Kidney capillary endothelial cell (primary cell): ENCODE measurements at places on chromosomes 16 and 17.
A peak's percentile ranks its signal among the peaks of the same experiment; 100 is the strongest.

GRCh38 chr16:15886078-15886477, 2.3 kb downstream of the CEP20 start:
- DNase-seq, result no peak

DNA sequence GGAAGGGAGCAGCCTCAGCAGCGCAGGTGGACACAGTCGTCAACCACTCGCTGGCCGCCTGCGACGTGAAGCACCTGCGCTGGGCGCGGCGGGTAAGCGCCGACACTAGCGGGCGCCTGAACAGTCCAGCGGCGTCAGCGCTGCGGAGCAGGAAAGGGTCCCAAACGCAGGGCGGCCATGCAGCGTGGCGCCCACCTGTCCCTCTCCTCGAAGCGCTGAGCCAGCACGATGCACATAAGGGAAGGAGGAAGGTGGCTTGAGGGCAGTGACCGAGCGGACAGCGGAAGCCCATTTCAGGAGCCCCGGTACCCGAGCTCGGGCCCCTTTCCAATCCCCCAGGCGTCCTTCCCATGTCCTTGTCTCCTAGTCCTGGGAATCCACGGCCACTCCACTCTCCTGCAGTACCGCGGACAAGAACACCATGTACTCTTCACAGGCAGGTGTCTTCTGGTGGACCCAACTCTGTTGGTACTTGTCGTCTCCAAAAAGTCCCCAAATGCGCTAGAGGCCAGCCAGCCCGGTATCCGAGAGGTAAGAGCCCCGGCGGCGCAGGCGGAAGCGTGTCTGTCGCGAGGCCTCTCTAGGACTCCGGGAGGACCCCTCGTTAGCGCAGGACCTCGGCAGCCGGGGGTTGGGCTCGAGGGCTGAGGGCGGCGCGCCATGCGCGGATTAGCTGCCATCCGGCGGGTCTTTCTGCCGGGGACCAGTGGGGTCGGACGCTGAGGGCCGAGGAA, 14.4 kb downstream of the ZNF232 start:
- DNase-seq, result no peak

GRCh38 chr17:82899941-82900340, 60.1 kb upstream of the ZNF750 start:
- no peak for DNase-seq

- no peak for DNase-seq
Measured at GRCh38 chr16:76818606-76819181, 372.3 kb upstream of the MON1B start.

DNA sequence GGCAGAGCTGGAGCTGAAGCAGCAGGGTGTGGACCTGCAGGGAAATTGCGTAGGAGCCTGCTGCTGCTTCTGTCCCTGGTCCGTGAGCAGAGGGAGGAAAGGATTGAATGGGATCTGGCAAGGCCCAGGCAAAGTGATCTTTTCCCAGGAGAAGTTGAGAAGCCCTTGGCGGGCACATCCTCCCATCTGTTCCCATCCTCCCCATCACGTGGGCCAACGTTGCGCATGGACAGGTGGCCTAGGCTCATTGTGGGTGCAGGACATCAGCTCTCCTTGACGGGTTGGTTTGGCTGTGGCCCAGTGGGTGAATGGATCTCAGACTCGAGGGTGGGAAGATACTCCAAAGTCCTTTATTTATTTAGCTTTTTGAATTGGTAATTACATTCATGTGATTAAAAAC, 29.4 kb upstream of the POLR3E start:
- no peak for DNase-seq

DNA sequence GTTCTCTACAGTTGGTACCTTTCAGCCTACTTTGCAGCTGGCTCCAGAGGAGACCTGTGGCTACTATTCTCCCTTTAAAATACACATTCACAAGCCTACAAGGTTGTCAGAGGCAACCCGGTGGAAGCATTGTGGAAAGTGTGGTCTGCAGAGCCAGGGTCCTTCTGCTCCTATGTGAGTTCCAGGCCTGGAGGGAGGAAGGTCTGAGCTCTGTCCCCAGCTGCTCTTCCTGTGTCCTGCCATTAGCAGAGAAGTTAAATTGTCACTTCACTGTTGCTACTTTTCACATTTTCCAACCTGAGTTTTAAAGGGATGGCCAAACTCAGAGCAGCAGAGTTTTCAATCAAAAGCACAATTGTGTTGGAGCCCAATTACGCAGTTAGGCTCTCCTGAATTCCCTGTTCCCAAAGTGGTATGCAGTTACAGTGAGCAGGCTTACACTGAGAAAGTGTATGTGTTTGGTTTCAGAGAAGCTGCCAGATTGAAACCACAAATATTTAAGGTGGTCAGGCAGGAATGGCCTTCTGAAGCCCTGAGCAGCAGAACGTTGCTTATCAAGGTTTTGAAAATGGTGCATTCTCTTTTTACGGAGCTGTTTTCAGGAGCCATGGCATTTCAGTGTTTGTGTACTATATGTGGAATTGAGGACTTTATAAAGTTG, 25.0 kb downstream of the MAP3K3 start:
- no peak for DNase-seq

DNA sequence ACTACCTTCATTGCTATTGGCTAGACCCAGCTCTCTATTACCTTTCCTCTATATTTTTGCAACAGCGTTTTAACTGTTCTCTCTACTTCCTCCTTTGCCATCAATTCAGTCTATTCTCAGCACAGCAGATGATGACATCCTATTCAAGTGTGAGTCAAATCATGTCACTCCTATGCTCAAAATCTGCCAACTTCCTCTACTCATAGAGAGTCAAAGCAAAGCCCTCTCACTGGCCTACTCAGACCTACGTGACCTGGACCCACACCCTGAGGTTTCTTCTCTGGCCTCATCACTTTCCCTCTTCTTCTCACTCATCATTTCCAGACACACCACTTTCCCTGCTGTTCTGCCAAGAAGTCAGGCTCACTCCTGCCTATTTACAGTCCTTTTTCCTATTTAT, 289.0 kb upstream of the AXIN2 start:
- DNase-seq, result peak; percentile 30

DNA sequence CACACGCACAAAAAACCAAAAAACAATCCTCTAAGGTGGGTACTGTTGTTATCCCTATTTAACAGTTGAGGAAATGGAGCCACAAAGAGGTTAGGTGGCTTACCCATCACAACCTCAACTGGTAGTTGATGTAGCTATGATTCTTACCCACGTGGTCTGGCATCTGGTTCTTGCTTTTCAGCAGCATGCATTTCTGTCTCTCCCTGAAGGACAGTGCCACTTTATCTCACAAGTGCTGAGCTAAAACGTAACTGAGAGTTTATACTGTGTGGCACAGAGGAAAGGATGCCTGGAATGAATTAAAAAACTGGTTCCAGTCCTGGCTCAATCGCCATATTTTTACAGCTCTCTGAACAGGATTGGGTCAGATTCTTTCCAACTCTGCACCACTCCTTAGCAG, 1.9 kb upstream of the CORO6 start:
- no peak for DNase-seq

- no peak for DNase-seq
Measured at GRCh38 chr17:39090908-39091665, 60.4 kb downstream of the PLXDC1 start.

GRCh38 chr17:59284317-59284716, 47.1 kb upstream of the YPEL2 start:
- DNase-seq, result no peak

DNA sequence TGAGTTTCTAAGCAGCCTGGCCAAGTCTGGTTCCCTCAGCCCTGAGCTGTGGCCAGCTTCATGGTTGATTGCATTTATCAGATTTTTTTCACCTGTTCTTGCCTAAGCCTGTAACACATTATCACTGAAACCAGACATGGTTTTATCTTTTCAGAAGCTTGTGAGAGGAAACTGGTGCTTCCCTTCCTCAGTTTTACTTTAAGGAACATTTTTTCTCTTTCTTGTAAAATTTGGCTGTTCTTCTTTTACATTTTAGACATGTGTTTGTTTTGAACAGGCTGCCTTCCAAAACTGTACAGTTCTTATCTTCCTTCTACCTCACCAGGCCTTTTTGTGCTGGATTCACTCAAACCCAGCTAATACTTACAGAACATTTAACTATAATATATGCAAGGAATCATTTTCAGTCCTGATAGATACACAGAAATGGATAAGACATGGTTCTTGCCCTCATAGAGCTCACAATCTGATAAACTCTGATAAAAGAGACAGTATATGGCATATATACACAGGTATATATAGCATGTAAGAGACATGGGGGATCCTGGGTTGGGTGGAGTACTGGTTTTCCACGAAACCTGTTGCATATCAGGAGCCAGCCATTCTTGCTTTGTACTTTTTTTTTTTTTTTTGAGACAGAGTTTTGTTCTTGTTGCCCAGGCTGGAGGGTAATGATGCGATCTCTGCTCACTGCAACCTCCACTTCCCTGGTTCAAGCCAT, 44.5 kb downstream of the ZNRF1 start:
- no peak for DNase-seq

DNA sequence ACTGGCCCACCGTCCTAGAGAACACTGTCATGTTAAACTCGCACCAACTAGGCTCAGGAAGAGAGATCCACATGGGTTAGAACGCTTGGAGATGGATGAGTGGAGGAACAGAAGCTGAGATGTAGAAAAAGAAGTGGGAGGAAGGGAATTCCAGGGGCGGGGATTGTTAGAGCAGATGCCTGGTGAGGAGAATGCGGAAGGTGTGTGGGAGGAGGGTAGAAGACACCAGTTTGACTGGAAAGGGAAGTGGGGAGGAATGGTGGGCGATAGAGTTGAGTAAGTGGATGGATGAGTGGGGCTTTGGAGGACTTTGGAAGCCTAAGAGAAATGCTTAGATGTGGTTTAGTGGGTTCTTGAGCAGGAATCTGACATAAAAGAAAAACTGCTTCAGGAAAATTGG, 37.4 kb downstream of the DHX38 start:
- DNase-seq, result no peak

DNA sequence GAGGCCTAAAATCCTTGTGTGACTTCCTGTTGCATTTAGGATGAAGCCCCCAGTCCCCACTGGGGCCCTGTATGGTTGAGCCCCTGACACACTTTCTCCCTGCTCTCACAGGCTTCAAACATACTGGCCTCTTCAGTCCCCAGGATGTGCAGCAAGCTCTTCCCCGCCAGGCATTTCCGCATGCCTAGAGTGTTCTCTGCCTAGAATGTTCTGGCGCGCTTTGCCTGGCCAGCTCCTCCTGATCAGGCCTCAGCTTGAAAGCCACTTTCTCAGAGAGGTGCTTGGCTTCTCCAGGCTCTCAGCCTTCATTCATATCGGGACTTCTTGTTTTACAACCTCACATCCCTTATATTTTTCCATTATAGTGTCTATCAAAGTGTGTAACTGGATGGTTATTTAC, 123.7 kb downstream of the SPACA3 start:
- DNase-seq, result no peak

DNA sequence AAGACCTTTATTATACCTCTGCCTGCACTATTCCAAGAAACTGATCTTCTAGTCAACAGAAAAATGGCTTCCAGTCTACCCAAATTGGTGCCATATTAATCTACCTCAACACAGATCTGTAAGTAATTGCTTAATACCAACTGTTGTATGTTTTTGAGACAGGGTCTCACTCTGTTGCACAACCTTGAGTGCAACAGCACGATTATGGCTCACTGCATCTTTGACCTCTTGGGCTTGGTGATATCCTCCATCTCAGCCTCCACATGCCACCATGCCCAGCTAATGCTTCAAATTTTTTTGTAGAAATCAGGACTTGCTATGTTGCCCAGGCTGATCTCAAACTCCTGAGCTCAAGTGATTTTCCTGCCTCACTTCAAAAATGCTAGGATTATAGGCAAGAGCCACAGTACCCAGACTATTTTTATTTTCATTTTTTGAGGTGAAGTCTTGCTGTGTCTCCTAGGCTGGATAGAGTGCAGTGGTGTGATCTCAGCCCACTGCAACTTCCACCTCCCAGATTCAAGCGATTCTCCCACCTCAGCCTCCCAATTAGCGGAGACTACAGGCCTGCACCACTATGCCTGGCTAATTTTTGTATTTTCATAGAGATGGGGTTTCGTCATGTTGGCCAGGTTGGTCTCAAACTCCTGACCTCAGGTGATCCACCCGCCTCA, 14.4 kb downstream of the NUFIP2 start:
- DNase-seq, result no peak

DNA sequence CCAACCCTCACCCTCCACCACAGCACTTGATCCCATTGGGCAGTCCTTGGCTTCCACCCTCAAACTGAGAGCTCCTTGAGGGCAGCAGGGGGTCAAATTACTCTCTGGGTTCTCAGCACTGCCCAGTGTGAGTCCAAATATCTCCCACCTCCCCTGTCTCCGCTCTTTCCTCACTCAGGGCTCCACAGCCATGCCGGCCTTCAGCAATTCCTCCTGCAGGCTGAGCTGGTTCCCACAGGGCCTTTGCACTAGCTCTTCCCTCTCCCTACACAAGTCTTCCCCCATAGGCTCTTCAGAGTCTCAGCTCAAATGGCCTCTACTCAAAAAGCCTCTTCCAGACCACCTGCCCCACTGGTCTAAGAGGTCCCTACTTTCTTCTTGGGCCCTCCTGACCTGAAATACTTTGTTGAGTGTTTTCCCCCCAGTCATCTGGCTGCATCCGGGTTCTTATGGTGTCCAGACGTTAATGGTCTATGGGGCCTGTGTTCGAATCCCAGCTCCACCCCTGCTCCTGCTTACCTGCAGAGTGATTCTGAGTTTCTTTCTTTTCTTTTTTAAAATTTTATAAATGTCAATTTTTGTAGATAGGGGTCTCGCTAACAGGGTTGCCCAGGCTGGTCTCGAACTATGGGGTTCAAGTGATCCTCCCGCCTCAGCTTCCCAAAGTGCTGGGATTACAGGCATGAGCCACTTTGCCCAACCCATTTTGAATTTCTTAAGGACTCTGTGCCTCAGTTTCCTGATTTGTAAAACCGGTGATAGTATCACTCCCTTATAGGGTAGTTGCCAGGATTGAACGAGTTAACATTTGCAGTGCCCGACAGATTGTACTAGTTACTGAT, 973 bp upstream of the IL4R start:
- DNase-seq, result no peak

- no peak for DNase-seq
Measured at GRCh38 chr17:32015245-32016013, 8.2 kb downstream of the LRRC37B start.

GRCh38 chr17:59406808-59407381, 75.4 kb downstream of the YPEL2 start:
- DNase-seq, result no peak

DNA sequence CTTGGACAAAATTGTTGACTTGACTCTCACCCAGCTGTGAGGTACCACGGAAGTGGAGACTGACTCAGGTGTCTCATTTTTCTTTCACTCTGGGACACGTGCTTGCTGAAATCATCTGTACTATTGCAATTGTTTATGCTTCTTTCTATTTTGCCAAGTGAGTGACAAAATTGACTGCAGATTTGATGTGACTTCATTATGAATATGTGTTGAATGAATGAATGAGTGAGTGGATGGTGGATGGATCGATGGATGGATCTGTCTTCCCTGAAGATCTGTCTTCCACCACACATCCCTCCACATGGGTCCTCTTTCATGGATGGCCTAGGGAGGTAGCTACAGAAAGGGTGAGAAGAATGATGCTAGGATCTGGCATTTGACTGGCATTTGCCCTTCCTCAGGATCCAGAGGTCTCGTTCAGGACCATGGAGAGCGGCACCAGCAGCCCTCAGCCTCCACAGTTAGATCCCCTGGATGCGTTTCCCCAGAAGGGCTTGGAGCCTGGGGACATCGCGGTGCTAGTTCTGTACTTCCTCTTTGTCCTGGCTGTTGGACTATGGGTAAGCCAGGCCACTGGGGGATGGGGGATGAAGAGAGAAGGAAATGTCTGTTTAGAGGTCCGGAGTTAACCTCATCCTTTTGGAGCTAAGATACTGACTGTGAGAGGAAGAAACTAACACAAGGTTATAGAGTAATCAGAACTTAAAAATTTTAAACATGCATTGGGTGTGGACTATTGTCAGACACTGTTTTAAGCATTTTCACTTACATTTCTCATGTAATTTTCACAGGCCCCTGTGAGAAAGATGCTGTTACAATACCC, 12.7 kb downstream of the SLC5A11 start:
- peak; percentile 46 for DNase-seq

GRCh38 chr16:12724226-12724625, 79.5 kb downstream of the CPPED1 start:
- DNase-seq, result no peak
